ENCODE measurements at places on chromosomes 3 and 15. TPM values are rescaled to one million over a fixed set of nuclear protein-coding genes. Genes with fewer than 3 reads are reported as not detected.
A peak's percentile ranks its signal among the peaks of the same experiment; 100 is the strongest.

The CLDN16 gene
- not detected for total RNA-seq

The ZPLD1 gene
- not detected for total RNA-seq

DNA sequence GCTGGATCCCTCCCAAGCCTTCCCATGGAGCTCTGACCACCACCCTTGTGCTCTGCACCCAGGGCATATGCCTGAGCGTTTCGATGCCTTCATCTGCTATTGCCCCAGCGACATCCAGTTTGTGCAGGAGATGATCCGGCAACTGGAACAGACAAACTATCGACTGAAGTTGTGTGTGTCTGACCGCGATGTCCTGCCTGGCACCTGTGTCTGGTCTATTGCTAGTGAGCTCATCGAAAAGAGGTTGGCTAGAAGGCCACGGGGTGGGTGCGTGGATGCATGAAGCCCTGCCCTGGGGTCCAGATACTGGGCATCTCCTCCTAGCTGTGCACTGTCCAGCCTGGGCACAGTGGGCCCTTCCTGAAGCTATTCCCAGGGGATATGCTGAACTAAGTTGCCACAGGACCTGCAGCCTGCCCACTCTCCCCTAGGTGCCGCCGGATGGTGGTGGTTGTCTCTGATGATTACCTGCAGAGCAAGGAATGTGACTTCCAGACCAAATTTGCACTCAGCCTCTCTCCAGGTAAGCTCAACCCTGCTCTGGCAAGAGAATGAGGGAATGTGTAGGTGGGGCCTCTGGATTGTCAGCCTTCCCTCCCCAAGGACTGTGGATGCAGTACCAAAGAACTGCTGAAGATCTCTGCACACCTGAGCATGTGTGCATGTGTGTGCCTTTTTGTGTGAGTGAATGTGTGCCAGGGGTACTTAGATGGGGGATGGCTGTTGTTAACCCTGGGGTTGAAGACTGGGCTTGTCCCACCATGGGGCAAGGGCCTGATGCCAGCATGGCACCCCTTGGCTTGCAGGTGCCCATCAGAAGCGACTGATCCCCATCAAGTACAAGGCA, 2.1 kb downstream of the MYD88 start:
- no peak for DNase-seq

- peak; percentile 34 for DNase-seq
These were observed 199.5 kb upstream of the LMCD1 start for GRCh38 chr3:8301977-8302735.

DNA sequence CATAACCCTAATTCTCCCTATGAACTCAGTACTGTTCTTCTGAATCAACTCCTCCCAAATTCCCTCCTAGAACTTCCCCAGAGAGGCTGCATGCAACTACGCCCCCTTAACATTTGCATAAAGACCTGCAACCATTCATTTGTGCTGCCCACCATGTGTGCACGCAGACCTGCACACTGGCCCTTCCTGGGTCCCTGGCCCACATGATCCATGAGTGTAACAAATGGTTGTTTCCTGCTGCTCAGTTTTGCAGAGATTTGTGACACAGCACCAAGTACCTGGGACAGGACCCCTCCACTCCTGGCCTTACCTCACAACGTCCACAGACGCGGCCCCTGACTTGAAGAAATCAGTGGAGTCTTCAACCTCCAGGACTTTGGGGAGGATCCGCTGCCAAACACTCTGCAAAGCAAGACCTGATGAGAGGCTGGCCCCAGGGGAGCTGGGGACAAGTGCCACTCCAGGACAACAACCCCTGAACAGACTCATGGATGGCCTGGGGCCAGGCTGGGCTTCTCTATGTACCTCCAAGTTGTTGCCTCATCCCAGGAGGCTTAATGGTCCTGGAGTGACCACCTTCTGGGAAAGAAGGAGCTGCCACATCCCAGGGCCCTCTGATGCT, 33.8 kb downstream of the ALDH1L1 start:
- DNase-seq, result no peak

- no peak for DNase-seq
These were observed 105.1 kb downstream of the CHST2 start for GRCh38 chr3:143224716-143225115.

GRCh38 chr15:33095641-33096040, 98.9 kb downstream of the FMN1 start:
- no peak for DNase-seq

- DNase-seq, result no peak
These were observed at the start of gene CD86 for GRCh38 chr3:122055215-122055614. CD86 (plus strand) TSS chr3:122055362; CDS start chr3:122055490, 128 bp downstream.

- DNase-seq, result no peak
These were observed 10.8 kb downstream of the PLA2G4D start for GRCh38 chr15:42083605-42083908.

All from endothelial cell of umbilical vein (primary cell).